ENCODE measurements at places on chromosomes 12 and 14.

- DNase-seq = no peak
These were observed 15.4 kb upstream of the MIA2 start for GRCh38 chr14:39218171-39218769.

DNA sequence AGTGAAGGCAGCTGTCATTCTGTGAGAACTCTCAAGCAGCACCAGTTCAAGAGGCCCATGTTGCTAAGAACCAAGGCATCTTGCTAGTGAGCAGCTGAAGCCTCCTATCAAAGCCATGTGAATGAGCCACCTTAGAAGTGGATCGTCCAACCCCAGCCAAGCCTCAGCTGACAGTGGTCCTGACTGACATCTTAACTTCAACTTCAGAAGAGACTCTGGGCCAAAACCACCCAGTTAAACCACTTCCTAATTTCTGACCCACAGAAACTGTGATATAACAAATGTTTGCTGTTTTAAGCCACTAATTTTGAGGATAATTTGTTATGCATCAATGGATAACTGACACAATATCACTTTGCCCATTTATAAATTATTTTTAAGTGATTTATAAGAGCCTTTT lies 256.0 kb downstream of the RPAP3 start:
- no peak for DNase-seq

GRCh38 chr12:49792181-49792970 lies 35.8 kb downstream of the NCKAP5L start:
- DNase-seq = no peak

- no peak for DNase-seq
These were observed 8.7 kb downstream of the MTERF2 start for GRCh38 chr12:106978035-106978800.

DNA sequence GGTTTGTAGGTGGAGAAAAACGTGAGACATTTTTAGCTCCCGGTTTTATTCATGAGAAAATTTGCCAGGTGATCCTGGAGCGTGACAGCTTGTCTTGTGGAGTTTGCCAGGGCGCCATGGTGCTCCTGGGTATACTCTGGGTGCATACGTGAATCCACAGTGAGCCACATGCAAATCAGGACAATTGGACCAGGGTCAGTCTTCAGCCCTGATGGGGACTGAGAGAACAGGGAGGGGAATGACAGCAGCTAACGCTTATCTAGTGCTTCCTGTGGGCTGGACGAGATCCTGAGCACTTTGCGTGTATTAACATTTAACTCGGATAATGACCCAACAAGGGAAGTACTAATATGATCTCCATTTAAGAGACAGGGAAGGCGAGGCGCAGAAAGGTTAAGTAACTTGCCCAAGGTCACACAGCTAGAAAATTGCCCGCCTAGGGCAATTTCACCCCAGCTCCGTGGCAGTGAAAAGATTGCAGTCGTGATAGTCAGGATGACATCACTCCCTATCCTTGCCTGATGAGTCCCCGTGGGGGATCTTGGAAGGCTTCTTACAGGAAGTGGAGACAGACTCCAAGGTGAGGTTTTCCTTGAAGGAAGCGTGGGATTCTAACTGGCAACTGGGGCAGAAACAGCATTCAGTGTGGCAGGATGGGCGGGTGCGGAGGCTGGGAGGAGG lies 118.4 kb upstream of the NCOR2 start:
- no peak for DNase-seq

DNA sequence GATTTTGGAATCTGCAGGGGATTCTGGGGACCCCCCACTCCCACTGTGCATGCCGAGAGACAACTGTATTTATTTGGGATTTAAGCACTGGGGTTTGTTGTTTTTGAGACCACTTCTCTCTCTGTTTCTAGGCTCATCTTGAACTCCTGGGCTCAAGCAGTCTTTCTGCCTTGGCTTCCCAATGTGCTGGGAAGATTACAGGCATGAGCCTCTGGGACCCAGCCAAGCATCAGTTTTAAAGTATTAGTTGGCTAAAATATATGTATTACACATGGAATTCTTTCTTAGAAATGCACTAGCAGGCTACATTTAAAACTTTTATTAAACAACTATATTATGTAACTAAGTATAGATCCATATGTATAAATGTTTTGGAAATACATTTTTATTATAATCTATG lies 78.3 kb downstream of the AEBP2 start:
- no peak for DNase-seq

All from kidney epithelial cell (primary cell).